Brain pericyte (primary cell): ENCODE measurements at places on chromosomes 6 and 20.

GRCh38 chr20:37421060-37421905, 75.3 kb downstream of the SRC start:
- no peak for DNase-seq

- no peak for DNase-seq
These were observed 802 bp downstream of the CYP39A1 start for GRCh38 chr6:46651816-46652215.

DNA sequence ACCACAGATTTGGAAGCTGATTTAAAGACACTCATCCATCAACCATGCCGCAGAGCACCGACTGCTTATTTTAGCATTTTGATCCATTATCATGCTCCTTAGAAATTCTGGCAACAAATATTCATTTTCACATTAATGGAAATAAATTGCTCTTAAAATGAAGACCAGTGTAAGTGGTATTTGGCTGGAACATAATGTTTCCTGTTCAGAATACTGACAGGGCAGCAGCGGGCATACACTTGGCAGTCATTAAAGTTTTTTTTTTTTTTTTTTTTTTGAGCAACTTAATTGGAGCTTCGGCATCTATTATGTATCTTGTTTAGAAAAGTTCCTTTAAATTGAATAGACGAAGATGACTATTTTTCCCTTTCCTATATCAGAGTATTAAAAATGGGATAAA, 47.4 kb downstream of the MAP3K5 start:
- DNase-seq, result no peak

DNA sequence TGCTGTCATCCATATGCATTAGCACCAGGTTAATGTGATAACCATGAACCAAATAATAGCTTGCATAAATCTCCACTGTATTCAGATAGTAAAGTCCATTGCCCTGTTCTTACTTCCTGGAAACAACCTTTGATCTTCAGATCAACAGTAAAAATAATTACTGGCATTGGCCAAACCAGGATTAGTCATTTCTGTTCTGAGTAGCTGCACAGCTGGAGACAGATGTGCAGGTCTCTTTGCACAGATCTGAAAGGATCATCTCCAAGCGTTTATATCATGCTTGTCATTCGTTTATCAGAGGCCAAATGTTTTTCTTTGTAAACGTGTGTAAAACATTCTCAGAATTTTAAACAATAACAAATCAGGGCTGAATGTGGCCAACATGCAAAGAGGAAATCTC, 134.4 kb upstream of the HMGCLL1 start:
- DNase-seq, result no peak

DNA sequence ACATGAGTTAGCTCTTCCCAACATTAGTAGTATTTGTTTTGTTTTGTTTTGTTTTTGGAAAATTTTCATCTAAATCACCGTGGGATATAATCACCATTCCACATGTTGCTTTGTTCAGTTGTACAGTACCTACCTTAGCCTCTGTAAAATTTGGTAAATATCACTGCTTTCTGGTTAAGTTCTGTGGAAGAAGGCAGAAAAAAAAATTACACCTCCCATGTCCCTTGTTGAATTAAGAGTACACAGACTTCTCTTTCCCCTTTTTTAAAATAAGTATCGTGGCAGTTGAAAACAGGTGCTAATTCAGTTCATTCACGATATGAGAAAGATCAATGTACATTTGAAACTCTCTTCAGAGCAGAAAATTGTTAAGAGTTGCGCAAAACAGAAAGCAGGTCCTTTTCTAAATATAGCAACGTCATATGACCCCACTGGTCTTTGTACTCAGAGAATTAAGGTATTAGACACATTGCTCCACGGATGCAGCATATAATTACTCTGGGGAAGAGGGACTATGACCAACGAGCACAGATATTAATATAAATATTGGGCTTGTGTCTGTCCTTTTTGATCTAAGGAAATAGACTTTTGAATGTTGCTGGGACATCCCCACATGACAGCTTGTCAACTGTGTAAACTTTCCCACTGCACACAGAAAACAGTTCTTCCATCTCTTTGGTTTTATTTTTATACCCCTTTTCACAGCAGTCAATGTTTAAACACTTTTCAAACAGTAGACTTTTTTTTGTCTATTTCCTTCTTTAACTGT, 58.6 kb upstream of the ZNF217 start:
- DNase-seq, result no peak

DNA sequence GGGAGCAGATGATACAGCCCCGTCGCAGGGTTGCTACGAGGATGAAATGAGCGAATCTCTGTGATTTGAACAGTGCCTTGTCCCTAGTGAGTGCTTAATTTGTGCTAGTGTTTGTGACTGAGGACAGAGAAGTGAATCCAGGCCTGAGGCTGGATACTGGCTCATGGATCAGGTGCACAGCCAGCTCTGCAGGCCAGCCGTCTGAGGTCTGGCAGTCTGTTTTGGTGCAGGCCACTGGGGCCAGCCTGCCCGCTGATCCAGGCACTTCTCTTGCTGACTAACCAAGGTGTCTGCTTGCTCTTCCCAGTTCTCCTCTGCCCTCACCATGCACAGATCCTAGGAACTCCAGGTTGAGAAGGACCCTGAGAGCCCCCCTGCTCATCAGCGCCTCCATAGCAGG, 181.0 kb downstream of the LRFN2 start:
- DNase-seq, result no peak

DNA sequence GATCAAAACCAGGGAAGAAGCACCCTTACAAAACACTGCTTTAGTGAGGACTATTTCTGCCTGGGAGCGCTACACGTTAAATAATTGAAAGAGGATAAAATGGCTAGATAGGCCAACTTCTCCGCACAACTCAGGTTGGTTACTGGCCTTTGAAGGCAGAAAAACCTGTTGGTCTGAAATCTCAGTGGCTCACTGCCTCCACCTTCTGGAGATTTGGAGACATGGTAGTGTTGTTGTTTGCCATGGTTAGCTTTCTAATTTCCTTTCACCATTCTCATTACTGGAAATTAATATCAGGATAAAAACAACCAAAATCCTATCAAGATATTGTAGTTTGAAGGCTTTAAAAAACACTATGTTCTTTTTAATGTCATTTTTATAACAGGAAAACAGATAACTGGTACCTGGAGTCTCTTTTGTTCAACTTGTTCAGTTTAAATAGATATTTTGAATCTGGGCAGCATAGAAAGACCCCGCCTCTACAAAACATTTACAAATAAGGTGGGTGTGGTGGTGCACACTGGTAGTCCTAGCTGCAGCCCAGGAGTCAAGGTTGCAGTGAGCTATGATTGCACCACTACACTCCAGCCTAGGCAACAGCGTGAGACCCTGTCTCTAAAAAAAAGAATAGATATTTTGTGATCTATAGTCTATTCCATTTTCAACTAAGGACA, 27.5 kb upstream of the BCLAF1 start:
- DNase-seq, result peak; percentile 8

- no peak for DNase-seq
These were observed 151.3 kb downstream of the GJA10 start for GRCh38 chr6:90045535-90045934.

- no peak for DNase-seq
These were observed 8.4 kb downstream of the PTGIS start for GRCh38 chr20:49559411-49560081.
